ENCODE measurements at places on chromosomes 1 and 21.

- DNase-seq = no peak
Measured at GRCh38 chr1:7039590-7040220, 254.5 kb downstream of the CAMTA1 start.

GRCh38 chr1:47703981-47704596 lies 266.2 kb downstream of the FOXD2 start:
- DNase-seq = no peak

DNA sequence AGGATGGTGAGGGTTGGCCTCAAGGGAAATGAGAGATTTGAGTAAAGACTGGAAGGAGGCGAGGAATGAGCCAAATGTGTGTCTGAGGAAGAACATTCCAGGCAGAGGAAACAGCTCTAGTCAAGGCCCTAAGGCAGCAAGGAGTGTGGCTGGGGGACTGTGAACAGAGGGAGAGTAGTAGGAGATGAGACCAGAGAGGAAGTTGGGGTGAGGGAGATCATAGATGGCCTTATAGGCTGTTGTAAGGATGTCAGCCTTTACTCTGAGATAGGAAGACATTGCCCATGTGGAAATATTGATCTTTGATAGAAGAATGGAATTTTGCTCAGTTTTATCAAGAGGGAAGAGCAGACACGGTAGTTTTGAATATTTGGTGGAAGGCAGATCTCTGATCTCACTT lies 55.2 kb upstream of the ARTN start:
- DNase-seq = no peak

GRCh38 chr21:43832158-43832550 lies 32.9 kb upstream of the AGPAT3 start:
- no peak for DNase-seq

- no peak for DNase-seq
Measured at GRCh38 chr21:18772404-18772803, 368.8 kb upstream of the TMPRSS15 start.

GRCh38 chr1:67166196-67166595 lies at the start of gene IL23R:
IL23R (plus strand) TSS chr1:67166454; CDS start chr1:67168121, 1,667 bp downstream.
- no peak for DNase-seq

GRCh38 chr1:184941410-184941733 lies 32.9 kb downstream of the NIBAN1 start:
- DNase-seq = no peak

- no peak for DNase-seq
Measured at GRCh38 chr1:22851517-22851916, 121.1 kb downstream of the LACTBL1 start.

- DNase-seq = no peak
Measured at GRCh38 chr1:229984310-229984991, 82.6 kb upstream of the GALNT2 start.

DNA sequence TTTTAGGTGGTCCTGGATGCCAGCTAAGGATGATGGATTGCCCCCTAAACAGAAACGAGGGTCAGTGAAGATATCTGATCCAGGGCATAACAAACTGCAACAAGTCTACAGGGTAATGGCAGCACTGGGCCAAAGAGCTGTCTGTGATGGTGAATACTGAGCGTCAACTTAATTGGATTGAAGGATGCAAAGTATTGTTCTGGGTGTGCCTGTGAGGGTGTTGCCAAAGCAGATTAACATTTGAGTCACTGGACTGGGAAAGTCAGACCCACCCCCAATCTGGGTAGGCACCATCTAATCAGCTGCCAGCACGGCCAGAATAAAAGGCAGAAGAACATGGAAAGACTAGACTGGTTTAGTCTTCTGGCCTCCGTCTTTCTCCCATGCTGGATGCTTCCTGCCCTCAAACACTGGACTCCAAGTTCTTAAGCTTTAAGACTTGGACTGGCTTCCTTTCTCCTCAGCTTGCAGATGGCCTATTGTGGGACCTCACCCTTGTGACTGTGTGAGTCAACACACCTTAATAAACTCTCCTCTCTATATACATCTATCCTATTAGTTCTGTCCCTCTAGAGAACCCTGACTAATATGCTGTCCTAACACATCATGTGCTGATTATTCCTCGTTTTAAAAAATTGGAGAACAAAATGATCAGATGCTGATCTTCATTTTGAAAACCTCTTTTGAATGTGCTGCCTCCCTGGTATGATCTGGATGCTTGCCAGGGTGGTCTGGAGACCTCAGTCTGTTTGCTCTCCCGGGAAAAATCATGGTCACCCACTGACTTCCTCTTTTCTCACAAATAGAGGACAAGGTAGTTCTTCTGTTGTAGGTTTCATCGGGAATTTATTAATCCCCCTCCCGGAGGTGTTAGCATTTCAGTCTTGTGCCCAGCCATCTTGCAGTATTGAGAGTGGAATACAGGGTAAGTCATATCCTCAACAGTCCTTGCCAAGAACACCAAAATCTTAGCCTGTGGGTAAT lies 234.7 kb downstream of the SETD4 start:
- no peak for DNase-seq

DNA sequence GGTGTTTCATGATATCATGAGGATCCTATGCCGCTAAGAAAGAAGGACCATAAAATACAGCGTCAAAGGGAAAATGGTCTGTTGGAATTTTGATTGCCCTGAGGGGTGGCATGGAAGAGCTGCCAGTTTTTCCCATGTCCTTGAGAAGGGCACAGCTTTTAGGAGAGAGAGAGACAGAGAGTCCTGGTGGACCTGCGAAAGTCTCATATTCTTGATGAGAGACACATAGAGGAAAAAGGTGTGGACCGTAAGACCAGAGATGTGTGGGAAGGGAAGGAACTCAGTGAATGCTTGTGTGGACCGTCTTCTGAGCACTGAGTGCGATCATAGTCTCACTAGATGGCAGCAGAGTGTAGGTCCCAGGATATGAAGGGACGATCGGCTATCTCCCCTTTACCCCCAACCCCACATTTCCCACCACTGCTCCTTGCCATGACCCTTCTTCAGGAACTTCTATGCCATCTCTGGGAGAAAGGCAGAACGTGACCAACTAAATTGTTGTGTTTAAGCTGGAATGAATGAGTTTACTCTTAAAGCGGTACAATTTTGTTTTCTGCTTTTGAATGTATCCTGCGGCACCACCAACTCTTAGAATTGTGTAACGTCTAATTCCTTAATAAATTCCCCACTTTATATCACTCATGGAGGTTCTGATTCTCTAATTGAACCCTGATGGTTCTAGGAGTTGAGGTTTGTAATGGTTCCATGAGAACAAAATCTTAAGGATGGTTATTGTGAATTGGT lies 117.7 kb downstream of the CTH start:
- DNase-seq = no peak

DNA sequence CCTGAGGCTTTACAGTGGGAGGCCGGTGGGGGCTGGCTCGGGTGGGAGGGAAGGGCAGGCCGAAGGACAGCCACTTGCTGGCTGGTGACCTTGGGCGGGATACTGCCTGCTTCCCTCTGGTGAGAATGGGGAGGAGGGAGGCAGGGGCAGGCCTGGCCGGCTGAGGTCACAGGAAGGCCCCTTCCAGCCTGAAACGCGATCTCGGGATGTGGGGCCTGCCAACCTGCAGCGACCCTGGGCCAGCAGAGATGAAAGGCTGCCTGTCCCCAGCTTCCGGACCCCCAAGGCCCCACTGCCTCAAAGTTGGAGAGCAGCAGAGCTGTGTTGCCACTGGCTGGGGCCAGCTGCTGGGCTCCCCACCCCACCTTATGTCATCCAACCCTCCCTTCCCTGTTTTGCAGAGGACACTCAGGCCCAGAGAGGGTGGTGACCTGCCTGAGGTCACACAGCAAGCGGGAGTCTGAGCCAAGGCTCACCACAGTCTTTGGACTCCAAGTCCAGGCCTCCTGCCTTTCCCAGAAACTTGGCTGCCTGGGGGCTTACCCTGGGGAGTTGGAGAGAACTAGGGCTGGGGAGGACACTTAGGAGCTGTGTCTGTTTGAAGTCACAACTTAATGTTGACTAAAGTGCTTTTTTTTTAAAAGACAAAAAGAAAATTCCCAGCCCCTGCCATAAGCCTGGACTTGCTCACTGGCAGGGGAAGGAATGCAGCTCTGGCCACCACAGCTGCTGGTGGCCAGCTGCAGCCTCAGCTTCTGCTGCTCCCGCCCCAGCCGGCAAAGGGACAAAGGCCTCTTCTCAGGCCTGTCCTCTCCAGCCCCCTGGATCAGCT lies 14.8 kb upstream of the WASF2 start:
- no peak for DNase-seq

- no peak for DNase-seq
Measured at GRCh38 chr1:208120431-208120790, 123.8 kb downstream of the PLXNA2 start.

DNA sequence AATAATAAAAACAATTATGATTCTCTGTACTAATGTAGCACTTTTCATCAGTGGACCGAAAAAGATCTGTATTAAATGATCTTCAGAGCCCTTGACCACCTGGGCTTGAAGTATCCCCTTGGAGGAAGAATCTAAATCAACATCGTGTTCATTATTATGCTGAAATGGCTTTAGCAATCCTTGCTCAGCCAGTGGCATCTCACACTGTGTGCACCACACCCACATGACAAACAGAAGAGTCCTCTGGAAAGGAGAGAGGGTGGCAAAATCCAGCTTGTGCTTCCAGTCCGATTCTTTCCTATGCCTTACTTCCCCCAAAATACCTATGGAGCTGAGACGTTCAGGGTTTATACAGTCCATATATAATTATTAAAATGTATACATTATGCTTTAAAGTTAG lies 318.5 kb upstream of the RUNX1 start:
- DNase-seq = no peak

DNA sequence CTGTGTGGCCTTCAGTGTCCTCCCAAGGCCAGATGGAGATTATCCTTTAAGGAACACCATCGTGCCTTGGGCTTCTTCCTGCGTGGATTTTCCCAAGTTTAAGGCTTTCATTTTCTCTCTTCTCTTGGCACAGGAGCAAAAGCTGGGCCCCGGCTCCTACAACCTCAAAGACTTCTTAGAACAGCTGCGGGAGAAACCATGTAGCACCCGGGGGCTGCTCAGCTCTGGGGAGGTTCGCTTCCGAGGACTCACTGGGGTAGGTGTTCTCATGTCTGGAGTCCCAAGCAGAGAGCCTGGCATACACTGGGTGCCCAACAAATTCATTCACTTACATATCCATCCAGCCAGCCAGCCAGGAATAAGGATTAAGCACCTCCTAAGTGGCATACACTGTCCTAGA lies 6.6 kb upstream of the TTC22 start:
- DNase-seq = no peak

- no peak for DNase-seq
Measured at GRCh38 chr1:152795686-152796085, 835 bp upstream of the LCE1D start.

- peak; percentile 52 for DNase-seq
Measured at GRCh38 chr1:31762726-31763670, 1.1 kb downstream of the ADGRB2 start.

- DNase-seq = no peak
Measured at GRCh38 chr21:15006594-15007230, 58.1 kb downstream of the NRIP1 start.

- no peak for DNase-seq
Measured at GRCh38 chr1:246550402-246550801, 15.7 kb downstream of the TFB2M start.

GRCh38 chr1:166974647-166975345 lies 544 bp downstream of the ILDR2 start:
- peak; percentile 50 for DNase-seq

- DNase-seq = no peak
Measured at GRCh38 chr1:3247521-3248121, 178.6 kb downstream of the PRDM16 start.

DNA sequence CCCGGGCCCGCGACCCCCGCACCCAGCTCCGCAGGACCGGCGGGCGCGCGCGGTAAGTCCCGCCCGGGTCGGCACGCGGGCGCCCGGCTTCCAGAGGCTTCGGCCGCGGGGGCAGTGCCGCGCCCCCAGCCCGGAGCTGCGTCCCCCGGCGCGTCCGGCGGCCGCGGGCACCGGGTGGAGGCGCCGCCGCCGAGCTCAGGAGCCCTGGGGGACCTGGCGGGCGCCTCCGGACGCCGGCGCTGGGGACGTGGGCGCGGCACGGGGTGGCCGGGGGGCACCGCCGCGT lies 227 bp downstream of the NBL1 start:
- DNase-seq = no peak

DNA sequence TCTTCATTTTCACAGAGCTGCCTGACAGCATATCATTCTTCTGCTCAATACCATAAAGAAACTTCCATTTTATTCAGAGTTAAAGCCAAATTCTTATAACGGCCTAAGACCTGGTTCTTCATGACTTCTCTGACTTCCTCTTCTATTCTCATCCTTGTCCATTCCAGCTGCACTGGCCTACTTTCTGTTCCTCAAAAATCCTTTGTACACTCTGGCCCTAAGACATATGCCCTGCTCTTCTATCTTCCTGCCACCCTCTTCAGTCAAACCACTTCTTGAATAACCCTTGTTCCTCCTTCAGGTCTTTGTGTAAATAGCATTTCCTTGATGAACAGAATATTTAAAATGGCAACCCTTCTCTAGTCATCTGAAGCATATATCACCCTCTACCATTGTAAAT lies 1338.7 kb upstream of the ADGRL2 start:
- no peak for DNase-seq

DNA sequence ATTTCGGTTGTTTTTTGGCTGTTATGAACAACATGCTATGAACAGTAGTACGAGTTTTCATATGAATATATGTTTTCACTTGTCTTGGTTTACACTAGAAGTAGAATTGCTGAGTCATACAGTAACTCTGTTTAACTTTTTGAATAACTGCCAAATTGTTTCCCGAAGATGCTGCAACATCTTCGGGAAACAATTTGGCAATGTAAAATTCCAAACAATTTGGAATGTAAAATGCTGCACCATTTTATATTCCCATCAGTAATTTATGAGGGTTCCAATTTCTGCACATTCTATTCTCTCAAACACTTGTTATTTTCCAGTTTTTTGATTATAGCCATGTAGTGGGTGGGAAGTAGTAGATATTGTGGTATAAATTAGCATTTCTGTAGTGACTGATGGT lies 11.6 kb downstream of the PCBP3 start:
- no peak for DNase-seq

- no peak for DNase-seq
Measured at GRCh38 chr1:202505356-202505755, 156.9 kb downstream of the PPP1R12B start.

GRCh38 chr1:155218854-155219591 lies 10.5 kb downstream of the MTX1 start:
- DNase-seq = no peak

- DNase-seq = no peak
Measured at GRCh38 chr21:38643404-38644023, 145.2 kb upstream of the ERG start.

- DNase-seq = no peak
Measured at GRCh38 chr1:221793439-221794078, 51.7 kb upstream of the DUSP10 start.

DNA sequence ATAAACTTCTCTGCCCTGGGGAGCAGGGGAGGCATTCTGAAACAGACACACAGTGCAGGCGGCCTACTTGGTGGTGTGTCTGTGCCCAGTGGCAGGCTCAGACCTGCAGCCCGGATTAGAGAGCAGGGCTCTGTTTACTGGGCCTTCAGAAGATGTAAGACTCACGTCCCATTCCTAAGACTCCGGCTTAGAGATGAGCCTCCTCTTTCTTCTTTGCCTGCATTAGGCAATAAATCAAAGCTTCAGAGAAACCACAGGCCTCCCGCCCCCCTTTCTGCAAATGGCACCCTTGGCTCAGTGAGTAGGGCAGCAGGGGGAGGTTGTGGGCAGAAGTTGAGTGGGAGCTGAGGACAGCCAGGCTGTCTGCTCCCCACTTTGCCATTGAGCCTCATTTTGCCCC lies 35.8 kb downstream of the LGR6 start:
- no peak for DNase-seq
